Stimulated activated CD4-positive, alpha-beta T cell treated with anti-CD3 and anti-CD28 coated beads, Interleukin-1b, Interleukin-23, amount 100 ng/mL, for 1 hour (primary cell): ENCODE measurements at places on chromosomes 6 and 20.

DNA sequence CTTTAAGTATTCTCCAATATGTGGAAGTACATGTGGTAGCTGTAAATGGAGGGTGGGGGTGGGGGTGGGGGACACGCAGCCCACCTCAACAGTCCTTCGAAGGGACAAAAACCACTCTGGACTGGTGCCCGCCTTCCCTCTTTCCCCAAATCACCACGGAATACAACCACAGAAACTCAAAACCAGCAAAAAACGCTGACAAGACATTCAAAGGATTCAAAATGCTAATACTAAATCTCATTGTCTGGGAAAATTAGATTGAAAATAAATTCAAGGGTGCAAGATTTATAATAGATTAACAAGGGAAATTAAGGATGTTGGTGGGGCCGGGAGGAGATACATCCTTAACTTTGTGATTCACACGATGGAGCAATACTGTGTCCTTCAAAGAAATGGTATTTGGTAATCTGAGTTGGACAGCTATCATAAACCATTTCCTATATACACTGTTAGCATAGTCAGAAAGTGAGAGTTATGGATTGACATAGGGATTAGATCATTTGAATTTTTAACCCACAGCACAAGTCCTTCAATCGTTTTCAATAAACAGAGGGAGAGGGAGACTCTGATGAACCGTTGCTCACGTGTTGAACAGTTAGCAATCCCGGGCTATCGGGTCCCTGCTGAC, 766 bp upstream of the TBC1D22B start:
- DNase-seq: no peak

GRCh38 chr20:15439551-15439950, 1102.1 kb upstream of the FLRT3 start:
- DNase-seq: no peak

DNA sequence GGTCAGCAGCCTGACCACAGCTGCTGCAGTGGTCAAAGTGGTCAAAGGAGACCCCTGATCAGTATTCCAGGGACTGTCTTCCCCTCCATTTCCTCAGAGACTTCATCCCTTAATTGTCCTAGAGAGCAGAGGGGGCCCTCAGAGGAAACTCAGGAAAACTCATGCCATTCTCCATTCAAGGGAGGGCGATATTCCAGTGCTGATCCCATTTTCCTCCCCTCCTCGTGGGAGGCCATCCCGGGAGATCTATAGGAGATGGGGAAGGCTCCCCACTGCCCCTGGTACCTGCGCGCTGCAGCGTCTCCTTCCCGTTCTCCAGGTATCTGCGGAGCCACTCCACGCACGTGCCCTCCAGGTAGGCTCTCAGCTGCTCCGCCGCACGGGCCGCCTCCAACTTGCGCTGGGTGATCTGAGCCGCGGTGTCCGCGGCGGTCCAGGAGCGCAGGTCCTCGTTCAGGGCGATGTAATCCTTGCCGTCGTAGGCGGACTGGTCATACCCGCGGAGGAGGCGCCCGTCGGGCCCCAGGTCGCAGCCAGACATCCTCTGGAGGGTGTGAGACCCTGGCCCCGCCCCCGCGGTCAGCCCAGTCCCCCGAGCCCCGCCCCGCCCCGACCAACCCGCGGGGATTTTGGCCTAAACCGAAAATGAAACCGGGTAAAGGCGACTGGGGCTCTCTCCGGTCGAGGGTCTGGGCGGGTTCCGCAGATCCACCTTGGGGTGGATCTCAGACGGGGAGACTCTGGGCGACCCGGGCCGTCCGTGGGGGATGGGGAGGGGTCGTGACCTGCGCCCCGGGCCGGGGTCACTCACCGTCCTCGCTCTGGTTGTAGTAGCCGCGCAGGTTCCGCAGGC, 878 bp downstream of the HLA-C start:
- DNase-seq: peak; percentile 40

- DNase-seq: no peak
Observed at GRCh38 chr20:34977365-34978091, 21.9 kb downstream of the MYH7B start.

DNA sequence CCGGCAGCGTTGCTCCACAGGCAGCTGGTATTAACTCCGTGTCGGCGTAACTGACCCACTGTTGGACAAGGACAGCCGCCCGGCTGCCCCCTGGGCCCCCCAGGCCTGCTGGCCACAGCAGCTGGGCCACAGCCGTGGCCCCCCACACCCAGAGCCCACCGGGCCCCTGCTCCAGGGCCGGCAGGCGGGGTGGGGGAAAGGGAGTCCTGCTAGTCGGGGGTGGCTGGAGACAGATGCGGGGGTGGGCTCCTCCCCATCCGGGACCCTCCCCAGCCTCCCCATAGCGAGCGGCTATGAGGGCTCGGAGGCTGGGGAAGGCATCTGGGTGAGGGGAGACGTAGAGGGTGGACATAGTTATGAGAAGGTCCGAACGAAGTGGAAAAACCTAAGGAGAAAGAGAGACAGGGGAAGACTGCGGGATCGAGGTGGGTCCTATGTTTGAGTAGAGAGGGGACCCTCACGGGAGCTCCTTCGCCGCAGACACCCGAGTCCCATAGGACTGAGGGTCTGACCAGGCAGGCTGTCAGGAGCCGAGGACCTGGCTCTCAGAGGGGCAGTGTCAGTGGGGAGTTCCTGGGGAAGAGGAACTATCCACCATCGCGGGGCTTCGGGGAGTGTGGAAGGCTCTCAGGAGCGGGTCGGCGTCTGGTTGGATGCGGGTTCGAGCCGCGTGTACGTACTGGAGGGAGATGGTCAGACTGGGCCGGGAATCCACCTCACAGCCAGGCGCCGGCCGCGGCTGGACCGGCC, 511 bp downstream of the VARS1 start:
- no peak for DNase-seq

- no peak for DNase-seq
Observed at GRCh38 chr6:69880601-69881000, 14.2 kb downstream of the COL19A1 start.

DNA sequence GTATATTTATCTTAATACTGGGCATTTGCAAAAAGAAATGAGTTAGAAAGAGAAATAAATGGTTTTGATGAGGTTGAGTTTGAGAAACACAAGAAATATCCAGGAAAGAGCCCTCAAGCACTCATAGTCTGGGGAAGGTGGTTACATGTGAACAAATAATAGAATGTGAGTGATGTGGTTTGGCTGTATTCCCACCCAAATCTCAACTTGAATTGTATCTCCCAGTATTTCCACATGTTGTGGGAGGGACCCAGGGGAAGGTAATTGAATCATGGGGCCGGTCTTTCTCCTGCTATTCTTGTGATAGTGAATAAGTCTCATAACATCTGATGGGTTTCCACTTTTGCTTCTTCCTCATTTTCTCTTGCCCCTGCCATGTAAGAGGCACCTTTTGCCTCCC, 334.1 kb downstream of the COL12A1 start:
- no peak for DNase-seq
